ENCODE measurements at places on chromosomes 7 and 10.
A peak's percentile ranks its signal among the peaks of the same experiment; 100 is the strongest.

DNA sequence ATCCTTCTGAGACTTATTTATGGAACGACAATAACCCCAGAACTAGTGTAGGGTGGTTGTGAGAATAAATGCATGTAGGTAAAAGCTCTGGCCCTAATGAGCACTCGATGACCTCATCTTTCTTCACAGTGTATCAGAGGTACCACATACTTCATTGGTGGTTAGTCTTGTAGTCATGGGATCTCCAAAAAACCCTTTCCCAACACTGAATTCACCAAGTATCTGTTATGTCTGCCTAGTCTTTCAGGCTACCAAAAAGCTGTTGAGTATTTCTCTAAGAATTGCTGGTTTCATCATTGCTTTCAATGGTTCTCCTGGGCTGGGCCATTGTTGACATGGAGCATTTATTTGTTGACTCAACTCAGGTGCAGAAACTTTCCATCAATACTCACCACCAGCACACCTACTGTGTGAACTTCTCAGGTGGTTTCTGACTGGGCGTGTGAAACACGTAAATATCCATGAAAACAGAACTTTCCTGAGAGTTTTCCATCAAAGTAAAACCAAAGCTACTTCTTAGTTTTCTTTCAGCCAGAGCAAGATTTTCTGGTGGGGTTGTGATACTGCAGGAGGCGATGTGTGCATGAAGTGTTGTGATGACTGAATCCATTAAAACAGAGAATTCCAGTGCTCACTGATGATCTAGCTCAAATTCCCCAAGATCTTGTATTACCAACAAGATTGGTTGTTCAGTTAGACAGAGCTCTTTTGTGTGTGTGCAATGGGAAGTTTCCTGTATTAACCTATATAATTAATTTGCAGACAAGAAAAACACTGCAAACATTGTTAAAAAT, 51.4 kb upstream of the SLC35B4 start:
- DNase-seq: no peak

DNA sequence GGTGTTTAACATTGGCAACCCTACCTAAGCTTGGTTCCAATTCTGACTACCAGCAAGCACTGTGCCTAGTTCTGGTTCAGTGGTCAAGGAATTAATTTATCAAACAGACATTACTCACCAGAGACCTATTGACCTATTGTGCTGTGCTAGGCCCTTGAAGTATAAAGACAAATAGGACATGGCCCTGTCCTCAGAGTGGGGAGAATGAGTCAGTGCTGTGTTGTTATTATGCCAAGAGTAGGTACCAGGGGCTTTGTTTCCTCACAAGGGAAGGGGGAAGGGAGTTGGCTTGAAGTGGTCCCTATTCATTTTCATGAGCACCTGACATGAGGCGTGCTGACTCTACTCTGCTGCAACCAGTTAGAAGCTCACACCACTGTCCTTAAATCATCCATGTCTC, 62.6 kb upstream of the PLPP4 start:
- DNase-seq: no peak

GRCh38 chr7:99132595-99133321, 11.2 kb downstream of the SMURF1 start:
- no peak for DNase-seq

GRCh38 chr7:154906736-154907355, 96.1 kb downstream of the PAXIP1 start:
- no peak for DNase-seq

DNA sequence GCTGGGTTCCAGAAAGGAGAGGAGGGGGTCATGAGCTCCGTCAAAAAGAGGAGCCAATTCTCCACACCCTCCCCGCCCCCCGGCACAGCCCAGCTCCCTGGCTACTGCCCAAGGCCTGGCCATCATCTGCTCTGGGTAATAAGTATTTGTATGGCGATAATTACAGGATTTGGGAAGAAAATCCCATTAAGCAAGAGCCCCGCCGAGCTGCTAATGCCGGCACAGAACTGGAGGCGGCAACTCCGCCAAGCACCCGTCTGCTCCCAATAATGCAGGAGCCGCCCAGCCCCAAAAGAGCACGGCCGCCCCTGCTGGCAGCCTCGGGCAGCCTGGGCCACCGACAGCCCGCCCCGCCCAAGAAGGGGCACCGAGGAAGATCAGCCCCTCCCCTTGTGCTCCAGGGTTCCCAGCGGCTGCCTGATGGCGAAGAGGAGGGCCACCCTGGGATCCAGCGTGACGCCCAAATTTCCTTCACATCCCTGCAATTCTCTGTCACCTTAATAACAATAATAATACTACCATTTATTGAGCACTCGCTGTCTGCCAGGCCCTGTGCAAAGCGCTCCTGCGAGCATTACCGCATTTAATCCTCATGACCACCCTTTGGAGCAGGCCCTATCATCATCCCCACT, 5.9 kb downstream of the SLIT1 start:
- DNase-seq: peak; percentile 79

DNA sequence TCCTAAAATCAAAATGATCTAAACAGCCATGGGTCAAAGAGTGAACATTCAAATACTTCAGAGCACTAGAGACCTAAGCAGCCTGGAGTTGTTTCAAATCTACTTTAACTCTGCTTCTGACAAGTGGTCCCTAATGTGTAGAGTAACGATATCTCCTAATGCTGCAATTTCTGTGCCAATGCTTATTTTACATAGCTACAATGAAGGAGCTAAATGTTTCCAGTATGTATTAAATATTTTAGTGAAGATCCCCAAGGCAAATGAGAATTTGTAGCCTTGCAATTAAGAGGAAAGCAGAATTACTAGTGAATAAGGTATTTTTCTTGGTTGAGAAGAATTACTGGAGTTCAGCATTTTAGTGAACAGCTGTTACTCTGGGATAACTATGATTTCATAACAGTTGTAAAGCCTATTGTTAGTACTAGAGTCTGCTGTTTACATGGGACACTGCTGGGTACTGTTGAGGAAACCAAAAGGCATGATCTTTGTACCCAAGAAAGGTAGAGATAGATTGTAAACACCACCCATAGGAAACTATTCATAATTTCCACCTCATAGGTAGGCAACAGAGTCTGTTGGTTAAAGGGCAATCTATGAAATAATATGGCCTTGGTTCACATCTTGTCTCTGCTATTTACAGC, 271.9 kb downstream of the PLXDC2 start:
- DNase-seq: no peak

DNA sequence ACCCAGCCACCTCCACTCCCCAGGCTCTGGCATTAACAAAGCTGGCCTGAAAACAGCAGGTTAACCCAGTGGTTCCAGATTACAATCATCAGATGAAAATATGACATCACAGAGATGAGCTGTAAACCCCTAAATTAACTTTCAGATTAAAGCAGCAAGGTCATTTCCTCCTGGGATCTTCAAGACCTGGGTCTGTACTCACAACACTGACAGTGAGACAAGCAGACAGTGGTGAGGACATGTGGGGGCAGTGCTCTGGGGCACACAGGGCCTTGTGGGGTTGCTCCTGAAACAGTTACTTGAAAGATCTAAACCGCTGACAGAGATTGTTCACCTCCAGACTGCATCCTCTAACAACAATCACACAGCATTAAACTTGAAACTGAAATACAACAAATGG, 134.1 kb downstream of the ZNF438 start:
- DNase-seq: no peak

GRCh38 chr10:35398908-35399307, 62.6 kb downstream of the CCNY start:
- no peak for DNase-seq

DNA sequence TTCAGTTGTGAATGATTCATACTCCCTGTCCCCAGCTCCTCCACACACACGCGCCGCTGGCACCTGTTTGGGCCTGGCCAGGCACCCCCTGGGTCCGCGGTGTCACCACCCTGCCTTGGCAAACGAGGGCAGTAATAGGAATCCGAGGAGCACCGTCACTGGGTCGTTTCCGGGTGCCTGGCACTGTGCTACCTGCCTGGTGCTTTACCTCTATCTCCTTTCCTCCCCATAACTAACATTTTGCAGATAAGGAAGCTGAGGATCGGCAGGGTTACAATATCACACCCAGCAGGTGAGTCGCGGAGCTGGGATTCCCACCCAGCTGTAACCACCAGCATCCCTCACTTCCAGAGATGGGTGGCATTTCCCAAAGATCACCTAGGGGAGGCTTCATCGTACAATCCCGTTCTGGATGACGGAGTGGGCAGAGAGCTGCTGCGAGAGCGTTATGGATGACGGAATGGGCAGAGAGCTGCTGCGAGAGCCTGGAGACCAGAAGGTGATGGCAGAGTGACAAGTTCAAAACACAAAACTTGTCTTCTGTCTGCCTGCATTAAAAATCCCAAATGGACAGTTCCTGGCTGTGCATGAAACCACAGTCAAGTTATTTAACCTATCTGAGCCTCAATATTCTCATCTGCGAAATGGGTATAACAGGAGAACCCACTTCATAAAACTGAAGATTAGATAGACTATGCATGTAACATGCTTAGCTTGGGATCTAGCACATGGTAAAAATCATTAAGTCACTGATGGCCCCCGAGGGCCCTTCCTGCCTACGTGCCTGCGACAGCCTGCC, 1.1 kb upstream of the HSPA12A start:
- peak; percentile 34 for DNase-seq

GRCh38 chr10:133441780-133442179, 12.0 kb upstream of the SCART1 start:
- DNase-seq: no peak

GRCh38 chr10:8245131-8245813, 190.8 kb downstream of the GATA3 start:
- no peak for DNase-seq

DNA sequence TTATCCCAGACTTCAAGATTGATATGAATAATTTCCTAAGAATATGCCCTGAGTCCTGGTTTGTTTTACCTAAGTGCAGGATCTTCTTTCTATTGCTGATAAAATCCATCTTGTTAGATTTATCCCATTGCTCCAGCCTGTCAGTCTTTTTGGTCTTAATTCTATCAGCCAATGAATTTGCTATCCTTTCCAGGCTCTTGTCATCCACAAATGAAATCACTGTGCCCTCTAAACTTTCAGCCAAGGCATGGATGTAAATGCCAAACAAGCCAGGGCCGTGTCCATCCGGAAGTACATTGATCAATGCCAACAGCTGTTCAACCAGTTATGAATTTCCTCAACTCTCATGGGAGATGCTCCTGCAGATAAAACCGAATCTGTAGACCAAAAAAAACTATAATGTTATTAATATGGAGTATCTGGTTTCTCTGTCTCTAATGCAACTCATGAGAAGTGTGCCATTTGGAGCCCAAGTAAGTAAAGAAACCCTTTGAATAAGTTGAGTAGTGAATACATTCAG, 40.0 kb downstream of the NPY start:
- DNase-seq: no peak

- DNase-seq: no peak
Measured at GRCh38 chr7:35797311-35797710, 3.5 kb upstream of the SEPTIN7 start.

DNA sequence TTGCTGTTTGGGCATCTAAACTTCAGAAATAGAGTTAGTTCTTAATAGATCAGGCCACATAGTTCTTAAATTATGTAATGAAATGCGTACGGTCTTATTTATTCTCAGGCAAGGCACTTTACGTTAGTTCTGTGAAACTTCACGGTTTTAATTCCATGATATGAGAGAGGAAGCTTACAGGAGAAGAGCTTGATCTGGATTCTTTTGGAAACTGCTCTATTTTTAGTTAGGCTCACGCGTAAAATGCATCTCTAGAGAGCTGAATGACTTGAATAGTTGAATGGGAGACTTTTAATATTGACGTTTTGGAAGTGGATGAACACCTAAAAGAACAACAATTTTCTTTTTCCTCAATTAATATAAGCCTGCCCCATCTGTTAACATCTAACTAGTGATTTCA, 71.1 kb downstream of the PRKG1 start:
- DNase-seq: no peak

DNA sequence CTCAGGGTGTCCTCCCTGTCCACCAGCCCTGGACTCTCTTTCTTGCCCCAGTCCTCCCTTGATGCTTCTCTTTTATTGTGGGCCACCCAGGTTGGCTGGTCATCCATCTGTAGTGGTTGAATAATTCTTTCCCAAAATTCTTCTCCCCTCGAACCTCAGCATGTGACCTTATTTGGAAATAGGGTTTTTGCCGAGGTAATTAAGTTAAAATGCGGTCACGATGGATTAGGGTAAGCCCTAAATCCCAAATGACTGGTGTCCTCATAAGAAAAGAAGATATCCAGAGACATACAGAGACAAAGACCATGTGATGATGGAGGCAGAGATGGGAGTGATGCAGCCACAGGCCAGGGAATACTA, 74.3 kb downstream of the GFRA1 start:
- DNase-seq: no peak

GRCh38 chr10:71135236-71135635, 77.1 kb upstream of the UNC5B start:
- no peak for DNase-seq

- DNase-seq: peak; percentile 92
Measured at GRCh38 chr7:2241580-2242540, at the start of the genes MRM2 and NUDT1. Gene MRM2, minus strand, starts transcription at chr7:2242205. Its CDS starts 36 bp downstream, at chr7:2242169. Gene NUDT1, plus strand, starts transcription at chr7:2242226. Its CDS starts 2,349 bp downstream, at chr7:2244575.

Measured in retina (tissue), 1 donor.